ENCODE measurements at places on chromosomes 16 and 17.

GRCh38 chr17:29611351-29612093 lies 11.2 kb downstream of the CORO6 start:
- DNase-seq: no peak

GRCh38 chr17:47618410-47618809 lies 31.3 kb upstream of the KPNB1 start:
- no peak for DNase-seq

- no peak for DNase-seq
These were observed 77.3 kb downstream of the PHKB start for GRCh38 chr16:47538472-47538871.

GRCh38 chr17:27413315-27413714 lies 42.9 kb upstream of the KSR1 start:
- no peak for DNase-seq

DNA sequence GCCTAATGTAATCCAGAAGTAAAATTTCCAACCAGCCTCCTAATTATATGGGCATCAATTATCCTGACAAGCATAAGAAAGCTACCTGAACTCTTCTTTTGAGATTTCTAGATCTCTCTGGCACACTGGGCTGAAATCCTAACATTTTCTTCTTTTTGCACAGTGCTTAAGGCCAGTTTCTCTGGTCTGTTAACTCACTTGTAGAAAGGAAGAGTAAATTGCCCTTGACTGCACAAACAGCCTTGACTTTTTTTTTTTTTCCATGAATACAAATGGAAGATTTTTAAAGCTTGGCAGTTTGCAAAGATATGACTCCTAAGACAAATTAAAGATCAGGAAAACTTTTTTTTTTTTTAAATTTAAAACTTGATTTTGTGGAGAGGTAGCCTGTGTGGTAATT lies 291.2 kb upstream of the MON1B start:
- no peak for DNase-seq

- no peak for DNase-seq
These were observed 87.9 kb downstream of the CLEC16A start for GRCh38 chr16:11032000-11032921.

DNA sequence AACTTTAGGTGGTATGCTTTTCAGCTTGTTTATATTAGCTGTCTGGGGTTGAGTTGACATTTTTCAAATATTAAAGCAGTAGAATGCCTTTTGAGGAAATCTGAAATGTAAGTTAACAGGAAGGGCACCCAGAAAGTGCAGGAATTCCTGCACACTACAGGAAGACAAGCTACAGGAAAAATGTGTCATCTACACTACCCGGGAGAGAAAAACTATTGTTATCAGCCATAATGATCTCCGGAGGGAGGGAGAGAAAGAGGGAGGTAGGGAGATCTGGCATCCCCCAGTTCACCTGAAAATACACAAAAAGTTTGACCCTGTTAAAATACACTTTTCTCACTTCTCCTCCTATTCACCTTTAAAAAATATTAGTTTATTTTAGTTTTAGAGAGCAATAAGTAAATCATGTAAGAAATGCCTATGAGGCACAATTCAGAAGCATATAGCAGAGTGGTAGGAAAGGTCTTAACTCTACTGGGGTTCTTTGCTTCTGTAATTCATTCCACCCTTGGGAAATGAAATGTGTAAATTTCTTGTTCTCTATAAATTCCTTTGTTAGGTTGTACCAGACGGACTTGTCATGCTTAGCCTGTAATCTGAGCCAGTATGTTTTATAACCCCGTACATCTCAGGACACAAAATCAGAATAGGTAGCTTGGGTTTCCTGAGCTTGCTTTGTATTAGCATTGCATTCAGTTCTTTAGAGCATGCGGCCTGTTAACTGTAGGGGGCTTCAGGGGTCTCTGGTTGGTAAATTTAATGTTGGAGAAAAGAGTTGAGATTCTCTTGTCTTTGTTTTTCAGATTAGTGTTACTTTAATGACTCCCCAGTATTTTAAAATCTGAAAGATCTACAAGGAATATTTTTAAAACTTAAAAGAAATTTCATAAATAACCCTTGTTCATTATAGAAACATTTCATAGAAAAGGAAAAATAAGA lies 3.3 kb downstream of the MAP2K6 start:
- DNase-seq: no peak

GRCh38 chr17:31568539-31568938 lies 177.1 kb downstream of the RAB11FIP4 start:
- no peak for DNase-seq

DNA sequence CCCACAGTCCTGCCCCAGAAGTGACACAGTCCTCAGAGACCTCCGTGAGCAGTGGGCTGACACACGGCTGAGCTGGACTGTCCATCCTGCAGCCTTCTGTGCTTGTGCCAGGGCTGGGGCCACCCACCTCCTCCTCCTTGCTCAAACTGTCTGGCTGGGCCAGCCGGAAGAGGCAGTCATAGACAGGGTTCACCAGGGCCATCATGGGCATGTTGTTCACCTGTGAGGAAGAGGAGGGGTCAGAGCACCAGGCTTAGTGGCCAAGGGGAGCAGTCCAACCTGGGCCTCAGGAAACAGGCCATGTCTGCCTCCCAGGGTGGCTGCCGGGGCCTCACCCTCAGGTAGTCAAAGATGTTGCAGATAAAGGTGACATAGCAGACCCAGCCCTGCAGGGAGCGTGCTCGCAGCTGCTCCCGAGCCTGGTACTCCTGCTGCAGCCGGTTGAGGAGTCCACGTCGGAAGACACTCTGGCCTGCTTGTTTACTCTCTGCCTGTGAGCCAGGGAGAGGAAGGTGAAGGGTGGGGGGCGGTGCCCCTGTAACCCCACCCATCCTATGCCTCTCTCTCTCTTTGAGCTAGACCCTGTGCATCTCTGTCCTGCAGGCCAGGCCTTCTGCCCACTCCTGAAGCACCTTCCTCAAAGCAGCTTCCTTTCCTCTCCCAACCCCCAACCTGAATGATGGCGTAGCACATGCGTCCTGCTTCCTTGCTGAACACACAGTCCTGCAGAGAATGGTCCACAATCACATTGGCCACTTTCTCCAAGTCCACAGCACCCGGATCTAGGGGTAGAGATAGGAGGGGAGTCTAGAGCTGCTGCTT lies 3.4 kb downstream of the MIF4GD start:
- no peak for DNase-seq

- no peak for DNase-seq
These were observed 803 bp downstream of the APOBR start for GRCh38 chr16:28495098-28495793.

DNA sequence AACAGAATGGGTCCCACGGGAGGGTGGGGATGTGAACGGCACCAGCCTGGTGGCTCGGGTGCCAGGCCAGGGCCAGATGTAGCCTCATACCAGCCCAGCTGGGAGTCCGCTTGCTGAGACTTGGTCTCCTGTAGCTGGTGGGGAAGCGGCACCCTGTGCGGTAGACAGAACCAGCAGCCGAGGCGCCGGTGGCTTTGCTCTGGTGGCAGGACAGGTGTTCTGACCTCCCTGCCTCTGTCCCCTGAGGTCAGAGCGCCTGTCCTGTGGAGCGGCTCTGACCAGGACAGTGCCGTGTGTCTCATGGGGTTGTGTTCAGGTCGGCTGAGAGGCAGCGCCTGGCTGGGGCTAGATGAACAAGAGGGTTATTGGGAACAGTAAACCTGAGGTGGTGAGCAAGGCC lies 20.1 kb downstream of the RAB40C start:
- DNase-seq: no peak

- no peak for DNase-seq
These were observed 60.6 kb upstream of the TMEM97 start for GRCh38 chr17:28258347-28258887.

DNA sequence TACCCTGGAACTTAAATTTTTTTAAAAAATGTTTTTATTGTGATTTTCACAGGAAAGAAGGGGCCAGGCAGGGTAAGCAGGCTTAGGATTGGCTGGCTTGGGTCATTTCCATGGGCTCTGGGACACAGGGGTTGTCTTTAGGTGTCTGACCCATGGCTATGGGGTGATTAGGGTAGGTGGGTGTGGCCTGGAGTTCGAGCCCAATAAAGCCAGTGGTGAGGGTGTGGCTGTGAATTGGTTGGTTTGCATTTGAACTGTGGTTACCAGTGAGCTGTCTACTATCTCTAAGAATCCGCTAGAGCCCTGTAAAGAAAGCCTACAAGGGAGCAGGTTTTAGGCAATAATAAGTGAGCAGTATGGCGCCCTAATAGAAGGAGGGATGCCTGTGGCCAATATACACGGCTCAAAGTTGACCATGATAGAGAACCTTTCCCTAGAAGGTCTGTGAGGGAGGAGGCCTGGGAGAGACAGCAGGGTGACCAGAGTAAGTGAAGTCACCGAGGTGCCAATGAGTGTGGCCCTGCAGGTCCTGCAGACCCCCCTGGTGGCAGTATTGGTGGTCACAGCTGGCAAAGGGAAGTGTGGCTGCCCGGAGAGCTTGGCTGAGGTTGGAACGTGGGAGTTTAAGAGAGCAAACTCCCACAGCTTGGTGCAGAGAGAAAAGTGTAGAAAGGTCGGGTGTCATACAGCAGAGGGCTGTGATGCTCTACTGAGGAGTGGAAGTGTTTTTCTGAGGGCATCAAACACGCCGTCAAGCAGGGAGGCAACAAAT lies 454.0 kb downstream of the WWOX start:
- DNase-seq: no peak

- peak; percentile 38 for DNase-seq
These were observed 14.3 kb downstream of the LITAF start for GRCh38 chr16:11572301-11572995.

DNA sequence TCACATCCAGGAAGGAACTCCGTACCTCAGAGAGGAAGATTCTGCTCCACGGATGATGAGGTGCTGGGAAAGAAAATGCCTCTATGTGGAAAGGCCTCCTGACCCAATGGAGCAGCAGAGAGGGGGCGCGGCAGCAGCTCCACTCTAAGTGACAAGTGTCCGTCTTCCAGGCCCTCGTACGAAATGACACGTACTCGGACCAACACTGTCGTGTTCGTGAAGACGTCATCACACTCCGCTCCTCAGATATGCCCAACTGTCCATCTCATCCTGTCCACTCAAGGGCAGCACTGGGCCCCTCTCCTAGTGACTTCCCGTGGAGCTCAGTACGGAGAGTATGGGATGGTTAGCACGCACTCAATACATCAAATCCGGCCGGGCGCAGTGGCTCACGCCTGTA lies 32.2 kb downstream of the MRM3 start:
- no peak for DNase-seq

DNA sequence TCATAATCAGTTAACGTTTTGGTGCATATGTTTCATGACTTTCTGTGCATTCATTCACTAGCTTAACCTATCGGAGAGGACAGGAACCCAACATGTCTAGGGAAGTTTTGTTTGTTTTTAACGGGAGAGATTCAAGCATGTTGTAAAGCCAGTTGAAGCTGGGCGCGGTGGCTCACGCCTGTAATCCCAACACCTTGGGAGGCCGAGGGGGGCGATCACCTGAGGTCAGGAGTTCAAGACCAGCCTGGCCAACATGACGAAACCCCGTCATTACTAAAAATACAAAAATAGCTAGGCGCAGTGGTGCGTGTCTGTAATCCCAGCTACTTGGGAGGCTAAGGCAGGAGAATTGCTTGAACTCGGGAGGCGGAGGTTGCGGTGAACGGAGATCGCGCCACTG lies 1.4 kb upstream of the TNRC6A start:
- no peak for DNase-seq

DNA sequence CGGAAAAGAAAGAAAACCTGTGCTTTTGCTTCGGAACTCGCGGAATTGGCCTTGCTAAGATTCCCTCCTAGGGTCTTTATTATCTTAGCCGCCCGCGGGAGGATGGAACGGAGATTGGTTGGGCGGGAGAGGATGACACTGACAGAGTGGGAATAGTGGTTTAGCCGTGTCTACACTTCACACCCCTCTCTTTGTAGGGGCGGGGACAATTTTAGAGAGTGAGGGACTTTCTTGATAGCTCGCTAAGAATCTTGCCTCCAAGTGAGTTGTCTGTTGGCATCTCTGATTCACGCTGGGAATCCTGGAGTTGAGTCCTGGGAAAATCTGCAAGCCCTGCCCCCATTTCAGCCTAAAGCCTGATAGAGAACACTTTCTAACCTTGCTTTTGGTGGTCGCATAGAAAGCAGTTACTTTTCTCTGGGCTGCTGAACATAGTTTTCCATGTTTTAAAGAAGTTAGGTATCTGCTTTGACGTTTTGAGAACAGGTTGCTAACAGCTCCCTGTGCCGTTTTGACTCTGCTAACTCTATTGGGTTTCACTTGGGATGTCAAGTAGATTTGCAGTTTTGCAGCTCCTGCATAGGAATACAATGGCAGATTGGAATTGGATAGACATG lies 697 bp downstream of the NOL11 start:
- DNase-seq: peak; percentile 40
